HCT116 (cell line): ENCODE measurements at places on chromosomes 5 and 9. TPM values are rescaled to one million over a fixed set of nuclear protein-coding genes. Genes with fewer than 3 reads are reported as not detected.

DNA sequence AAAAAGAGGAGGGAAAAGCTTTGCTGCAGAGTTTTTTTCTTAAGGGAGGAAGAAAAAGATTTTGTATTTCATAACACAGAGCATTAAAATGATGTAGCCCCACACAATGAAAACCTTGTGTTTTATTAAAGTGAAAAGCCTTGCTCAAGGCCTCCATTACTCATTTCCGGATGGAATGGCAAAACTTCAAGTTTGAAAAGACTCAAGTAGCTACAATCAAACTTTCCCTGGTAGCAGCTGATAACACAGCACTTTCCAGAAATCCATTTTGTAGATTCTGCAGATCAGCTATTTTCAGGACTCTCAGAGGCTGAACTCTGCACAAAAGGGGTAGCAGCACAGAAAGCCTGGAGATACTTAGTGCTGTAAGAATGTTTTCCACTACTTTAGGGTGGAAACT, 374.8 kb downstream of the NFIB start:
- DNase-seq, result no peak
- no peak overlapping the region for H3K4me3 ChIP-seq
- H3K4me1 ChIP-seq, result no peaks in the 10 kb centered on the region
- no peaks in the 10 kb centered on the region for H3K27me3 ChIP-seq
- no peaks in the 10 kb centered on the region for H3K36me3 ChIP-seq
- no peak overlapping the region for H3K27ac ChIP-seq

- peaks cover 14% of the 10 kb centered on the region; the same call in 1 of the 2 replicates for H3K36me3 ChIP-seq
- H3K4me1 ChIP-seq, result no peaks in the 10 kb centered on the region
- DNase-seq, result no peak
- H3K27me3 ChIP-seq, result no peaks in the 10 kb centered on the region
These were observed 15.4 kb downstream of the POC5 start for GRCh38 chr5:75701856-75702255.

GRCh38 chr5:98455665-98456064, 317.8 kb upstream of the RGMB start:
- H3K27me3 ChIP-seq, result no peaks in the 10 kb centered on the region
- H3K4me1 ChIP-seq, result no peaks in the 10 kb centered on the region
- H3K27ac ChIP-seq, result no peak overlapping the region
- H3K4me3 ChIP-seq, result no peak overlapping the region
- no peak for DNase-seq

DNA sequence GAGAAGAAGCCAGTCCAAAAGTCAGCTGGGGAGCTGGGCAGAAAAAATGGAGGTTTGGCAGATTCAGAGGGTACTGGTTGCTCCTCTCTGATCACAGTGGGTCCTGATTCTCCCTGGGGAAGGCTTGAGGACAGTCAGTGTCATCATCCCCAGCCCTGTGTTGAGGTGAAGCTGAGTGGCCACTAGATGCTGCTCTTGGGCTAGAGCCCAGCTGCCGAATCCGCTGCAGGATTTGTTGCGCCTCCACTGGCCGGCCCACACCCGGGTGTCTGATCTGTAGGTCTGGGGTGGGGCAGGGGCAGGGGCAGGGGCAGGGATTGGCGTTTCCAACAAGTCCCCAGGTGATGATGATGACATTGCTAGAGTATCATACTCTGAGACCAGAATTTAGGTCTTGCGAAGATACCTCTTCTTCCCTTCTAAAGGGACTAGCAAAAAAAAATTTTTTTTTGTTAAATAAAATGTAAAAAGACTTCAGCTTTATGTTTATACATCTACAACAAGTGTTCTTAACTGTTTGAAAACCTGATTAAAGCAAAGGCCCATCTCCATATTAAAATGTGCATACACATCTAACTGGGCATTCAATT, 106.8 kb downstream of the PDE6A start:
- H3K27ac ChIP-seq, result no peak overlapping the region
- H3K4me1 ChIP-seq, result no peaks in the 10 kb centered on the region
- no peaks in the 10 kb centered on the region for H3K27me3 ChIP-seq
- no peak overlapping the region for H3K4me3 ChIP-seq
- no peaks in the 10 kb centered on the region for H3K36me3 ChIP-seq
- peak; percentile 54 for DNase-seq

- no peaks in the 10 kb centered on the region for H3K4me1 ChIP-seq
- no peaks in the 10 kb centered on the region for H3K27me3 ChIP-seq
- no peaks in the 10 kb centered on the region for H3K36me3 ChIP-seq
- no peak overlapping the region for H3K4me3 ChIP-seq
- no peak for DNase-seq
- no peak overlapping the region for H3K27ac ChIP-seq
These were observed 124.6 kb upstream of the ERCC6L2 start for GRCh38 chr9:95750725-95751519.

DNA sequence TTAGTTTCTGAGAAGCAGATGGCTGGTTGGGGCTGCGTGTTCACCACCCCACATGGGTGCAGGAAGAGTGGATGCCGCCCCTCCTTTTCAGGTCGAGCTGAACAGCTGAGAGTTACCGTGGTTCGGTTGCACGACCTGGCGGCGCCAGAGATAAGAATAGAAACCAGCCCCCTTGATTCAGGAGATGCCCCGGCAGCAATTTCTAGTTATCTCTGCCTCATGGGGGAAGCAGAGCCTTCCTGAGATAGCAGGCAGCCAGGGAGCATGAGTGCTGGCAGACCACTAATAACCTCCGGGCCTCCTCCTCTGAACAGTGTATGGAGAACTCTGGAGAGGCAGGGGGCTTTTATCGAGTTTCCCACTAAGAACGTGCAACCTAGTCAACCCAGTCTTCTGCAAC, 177.8 kb downstream of the NSG2 start:
- H3K27me3 ChIP-seq, result peaks cover 15% of the 10 kb centered on the region
- H3K4me3 ChIP-seq, result no peak overlapping the region
- H3K36me3 ChIP-seq, result no peaks in the 10 kb centered on the region

GRCh38 chr5:122494109-122494508, 182.1 kb downstream of the SNCAIP start:
- no peak overlapping the region for H3K4me3 ChIP-seq
- H3K27ac ChIP-seq, result no peak overlapping the region
- no peak for DNase-seq
- H3K4me1 ChIP-seq, result no peaks in the 10 kb centered on the region
- no peaks in the 10 kb centered on the region for H3K27me3 ChIP-seq

DNA sequence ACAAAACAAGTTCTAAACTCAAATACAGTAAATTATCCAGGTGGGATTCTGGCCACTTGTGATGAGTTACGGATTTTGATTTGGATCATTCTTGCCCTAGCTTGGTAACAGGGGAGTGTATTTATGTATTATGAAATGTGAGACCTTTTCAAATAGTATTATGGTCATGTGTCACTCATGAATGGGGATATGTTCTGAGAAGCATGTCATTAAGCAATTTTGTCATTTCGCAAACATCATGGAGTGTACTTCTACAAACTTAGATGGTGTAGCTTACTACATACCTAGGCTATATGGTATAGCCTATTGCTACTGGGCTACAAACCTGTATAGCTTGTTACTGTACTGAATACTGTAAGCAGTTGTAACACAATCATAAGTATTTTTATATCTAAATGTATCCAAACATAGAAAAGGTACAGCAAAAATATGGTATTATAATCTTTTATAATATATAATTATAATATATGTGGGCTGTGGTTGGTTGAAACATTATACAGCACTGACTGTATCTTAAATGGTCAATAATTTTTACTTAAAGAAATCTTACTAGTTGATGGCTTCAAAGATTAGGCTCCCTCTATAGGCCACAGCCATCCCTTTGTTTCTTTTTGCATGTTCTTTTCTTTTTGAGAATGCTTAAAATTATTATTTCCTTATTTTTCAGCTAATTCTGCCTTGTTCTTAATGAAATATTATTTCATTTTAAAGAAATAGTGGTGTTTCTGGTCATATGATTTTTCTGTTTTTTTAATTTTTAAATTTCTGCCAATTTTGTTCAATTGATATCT, 128.4 kb downstream of the MAST4 start:
- no peak overlapping the region for H3K27ac ChIP-seq
- H3K4me1 ChIP-seq, result no peaks in the 10 kb centered on the region
- no peaks in the 10 kb centered on the region for H3K36me3 ChIP-seq
- H3K4me3 ChIP-seq, result no peak overlapping the region
- no peak for DNase-seq
- peaks cover 34% of the 10 kb centered on the region for H3K27me3 ChIP-seq

GRCh38 chr9:128428644-128429512, 8.2 kb downstream of the CERCAM start:
- DNase-seq, result no peak
- no peak overlapping the region for H3K4me3 ChIP-seq
- no peaks in the 10 kb centered on the region for H3K36me3 ChIP-seq
- H3K27me3 ChIP-seq, result no peaks in the 10 kb centered on the region

GRCh38 chr5:147446523-147446922, 63.3 kb downstream of the DPYSL3 start:
- no peak for DNase-seq
- no peaks in the 10 kb centered on the region for H3K4me1 ChIP-seq
- H3K27ac ChIP-seq, result no peak overlapping the region
- no peaks in the 10 kb centered on the region for H3K36me3 ChIP-seq
- H3K4me3 ChIP-seq, result no peak overlapping the region
- H3K27me3 ChIP-seq, result no peaks in the 10 kb centered on the region

GRCh38 chr5:138552657-138553056, 9.6 kb upstream of the ETF1 start:
- no peaks in the 10 kb centered on the region for H3K27me3 ChIP-seq
- no peak for DNase-seq
- peaks cover 39% of the 10 kb centered on the region for H3K36me3 ChIP-seq
- no peak overlapping the region for H3K27ac ChIP-seq

DNA sequence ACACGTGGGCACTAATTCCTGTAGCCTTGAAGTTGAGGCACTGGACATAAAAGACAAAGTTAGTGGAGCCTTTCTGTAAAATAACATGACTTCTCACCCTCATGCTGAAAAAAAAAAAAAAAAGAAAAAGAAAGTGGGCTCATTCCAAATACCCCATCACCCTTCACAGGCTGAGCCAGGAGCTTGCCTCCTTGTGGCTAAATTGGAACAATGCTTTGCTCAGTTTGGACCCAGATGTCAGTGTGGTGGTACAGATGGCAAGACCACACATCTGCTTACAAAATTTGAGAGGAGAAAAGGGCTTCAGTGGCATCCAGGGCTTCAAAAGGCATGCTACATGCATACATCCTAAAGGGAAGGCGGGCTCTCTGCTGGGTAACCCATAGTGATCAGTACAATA, 342.8 kb downstream of the EBF1 start:
- no peaks in the 10 kb centered on the region for H3K36me3 ChIP-seq
- H3K4me1 ChIP-seq, result no peaks in the 10 kb centered on the region
- H3K4me3 ChIP-seq, result no peak overlapping the region
- no peak for DNase-seq

DNA sequence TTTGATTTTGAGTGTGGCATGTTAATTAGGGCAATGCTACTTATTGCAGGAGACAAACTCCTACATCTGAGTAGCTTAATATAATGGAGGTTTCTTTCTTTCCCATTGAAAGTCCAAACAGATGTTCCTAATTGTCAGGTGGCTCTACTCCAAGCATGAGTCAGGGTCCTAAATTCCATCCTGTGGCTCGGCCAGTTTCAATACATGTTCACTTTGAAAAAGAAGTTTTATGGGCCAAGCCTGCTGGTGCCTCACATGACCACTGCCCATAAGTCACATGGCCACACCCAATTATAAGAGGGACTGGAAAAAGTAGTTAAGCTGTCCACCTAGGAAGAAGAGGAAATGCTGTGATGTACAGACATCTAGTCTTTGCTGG, 170.4 kb downstream of the ARRDC3 start:
- H3K4me3 ChIP-seq, result no peak overlapping the region
- no peak overlapping the region for H3K27ac ChIP-seq
- H3K36me3 ChIP-seq, result no peaks in the 10 kb centered on the region
- DNase-seq, result no peak

- no peak for DNase-seq
- H3K36me3 ChIP-seq, result no peaks in the 10 kb centered on the region
- no peak overlapping the region for H3K4me3 ChIP-seq
- H3K27ac ChIP-seq, result no peak overlapping the region
- no peaks in the 10 kb centered on the region for H3K4me1 ChIP-seq
- peaks cover 4% of the 10 kb centered on the region; the same call in 1 of the 2 replicates for H3K27me3 ChIP-seq
These were observed 144.4 kb downstream of the FSTL4 start for GRCh38 chr5:133467826-133468463.

GRCh38 chr5:60404171-60404570, 295.8 kb downstream of the DEPDC1B start:
- no peak for DNase-seq
- no peaks in the 10 kb centered on the region for H3K36me3 ChIP-seq
- no peak overlapping the region for H3K27ac ChIP-seq
- H3K27me3 ChIP-seq, result peaks cover 21% of the 10 kb centered on the region; the same call in 1 of the 2 replicates

GRCh38 chr5:60395712-60396329, 304.1 kb downstream of the DEPDC1B start:
- H3K4me1 ChIP-seq, result no peaks in the 10 kb centered on the region
- peaks cover 19% of the 10 kb centered on the region for H3K27me3 ChIP-seq
- H3K27ac ChIP-seq, result no peak overlapping the region

GRCh38 chr9:34334337-34334824, 5.0 kb downstream of the NUDT2 start:
- H3K27me3 ChIP-seq, result no peaks in the 10 kb centered on the region
- no peak overlapping the region for H3K4me3 ChIP-seq
- no peak overlapping the region for H3K27ac ChIP-seq
- H3K4me1 ChIP-seq, result peaks cover 16% of the 10 kb centered on the region; the same call in 1 of the 2 replicates
- DNase-seq, result no peak
- peaks cover 7% of the 10 kb centered on the region for H3K36me3 ChIP-seq

- H3K36me3 ChIP-seq, result no peaks in the 10 kb centered on the region
- no peak overlapping the region for H3K27ac ChIP-seq
- no peak for DNase-seq
- peaks cover 5% of the 10 kb centered on the region; the same call in 1 of the 2 replicates for H3K4me1 ChIP-seq
- no peaks in the 10 kb centered on the region for H3K27me3 ChIP-seq
These were observed 408.0 kb upstream of the SLC30A5 start for GRCh38 chr5:68685863-68686262.

DNA sequence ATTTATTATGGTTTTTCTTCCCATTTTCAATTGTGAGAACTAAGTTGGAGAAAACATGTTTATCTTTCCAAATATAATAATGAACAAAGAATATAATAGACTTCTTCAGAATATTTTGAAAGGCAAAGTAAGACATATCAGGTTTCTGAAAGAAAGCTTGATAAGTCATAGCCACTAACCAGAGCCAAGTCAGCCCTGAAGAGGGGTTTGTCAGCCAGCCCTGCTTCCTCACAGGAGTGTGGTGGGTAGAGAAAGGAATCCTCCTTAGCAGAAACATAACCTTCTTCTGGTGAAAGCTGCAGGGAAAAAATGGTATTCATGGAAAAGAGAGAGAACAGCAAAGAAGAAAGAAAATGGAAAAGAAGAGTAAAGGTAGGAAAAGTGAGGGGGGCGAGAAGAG, 93.4 kb downstream of the MPDZ start:
- no peaks in the 10 kb centered on the region for H3K4me1 ChIP-seq
- no peak overlapping the region for H3K27ac ChIP-seq
- H3K36me3 ChIP-seq, result no peaks in the 10 kb centered on the region
- H3K4me3 ChIP-seq, result no peak overlapping the region
- H3K27me3 ChIP-seq, result no peaks in the 10 kb centered on the region

Gene GABRA6
- total RNA-seq, result not detected

Gene TMC1
- total RNA-seq, result 0.57 TPM

Gene OR1J2
- not detected for total RNA-seq

Gene FCN2
- total RNA-seq, result not detected

Gene LPAR1
- total RNA-seq, result 7.4 TPM

Gene G3BP1
- 296 TPM for total RNA-seq

Gene FLT4
- total RNA-seq, result 0.17 TPM

Gene FOXD4
- 2.8 TPM for total RNA-seq

Gene GABRA1
- total RNA-seq, result not detected

Gene DDX41
- total RNA-seq, result 141 TPM

Gene FBP2
- total RNA-seq, result not detected
